ENCODE measurements at places on chromosomes 2 and 18.

DNA sequence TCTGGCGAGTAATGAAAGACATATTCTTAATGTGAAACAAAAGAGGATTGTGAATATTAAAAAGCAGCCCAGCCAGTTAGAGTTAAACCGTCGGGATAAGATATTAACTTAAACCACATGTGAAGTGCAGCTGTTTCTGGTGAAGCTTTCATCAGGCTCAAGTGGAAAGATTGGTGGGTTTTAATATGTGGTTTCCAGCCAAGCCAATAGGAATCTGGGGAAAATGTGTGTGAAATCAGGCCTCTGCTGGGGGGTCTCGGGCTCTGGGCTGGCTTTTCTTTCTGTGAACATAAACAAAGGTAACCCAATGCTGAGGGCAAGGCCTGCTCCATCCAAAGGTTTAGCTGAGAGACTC is 279.6 kb downstream of the SLC4A3 start:
- no peak for DNase-seq

GRCh38 chr18:31162419-31162793 is 250 bp downstream of the DSC1 start:
- no peak for DNase-seq

GRCh38 chr2:229375251-229375650 is 104.2 kb upstream of the PID1 start:
- DNase-seq, result no peak

DNA sequence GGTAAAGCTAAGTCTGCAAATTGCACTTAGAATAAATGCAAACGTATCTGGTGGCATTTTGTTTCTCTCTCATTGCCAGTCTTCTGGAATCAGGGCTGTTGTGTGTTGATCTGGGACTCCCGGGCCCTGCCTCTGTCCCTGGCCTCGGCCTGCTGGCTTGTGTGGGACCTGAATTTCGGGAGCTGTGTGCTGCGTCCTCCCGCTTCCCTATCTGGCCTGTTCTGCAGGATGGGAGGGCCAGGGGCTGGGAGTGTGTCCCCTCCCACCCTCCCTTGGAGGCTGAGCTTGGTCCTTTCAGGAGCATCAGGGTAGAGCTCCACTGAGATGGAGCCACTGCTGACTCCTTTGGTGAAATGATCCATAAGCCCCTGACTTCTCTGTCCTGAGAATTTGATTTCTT is 118.5 kb downstream of the ACKR3 start:
- DNase-seq, result no peak

DNA sequence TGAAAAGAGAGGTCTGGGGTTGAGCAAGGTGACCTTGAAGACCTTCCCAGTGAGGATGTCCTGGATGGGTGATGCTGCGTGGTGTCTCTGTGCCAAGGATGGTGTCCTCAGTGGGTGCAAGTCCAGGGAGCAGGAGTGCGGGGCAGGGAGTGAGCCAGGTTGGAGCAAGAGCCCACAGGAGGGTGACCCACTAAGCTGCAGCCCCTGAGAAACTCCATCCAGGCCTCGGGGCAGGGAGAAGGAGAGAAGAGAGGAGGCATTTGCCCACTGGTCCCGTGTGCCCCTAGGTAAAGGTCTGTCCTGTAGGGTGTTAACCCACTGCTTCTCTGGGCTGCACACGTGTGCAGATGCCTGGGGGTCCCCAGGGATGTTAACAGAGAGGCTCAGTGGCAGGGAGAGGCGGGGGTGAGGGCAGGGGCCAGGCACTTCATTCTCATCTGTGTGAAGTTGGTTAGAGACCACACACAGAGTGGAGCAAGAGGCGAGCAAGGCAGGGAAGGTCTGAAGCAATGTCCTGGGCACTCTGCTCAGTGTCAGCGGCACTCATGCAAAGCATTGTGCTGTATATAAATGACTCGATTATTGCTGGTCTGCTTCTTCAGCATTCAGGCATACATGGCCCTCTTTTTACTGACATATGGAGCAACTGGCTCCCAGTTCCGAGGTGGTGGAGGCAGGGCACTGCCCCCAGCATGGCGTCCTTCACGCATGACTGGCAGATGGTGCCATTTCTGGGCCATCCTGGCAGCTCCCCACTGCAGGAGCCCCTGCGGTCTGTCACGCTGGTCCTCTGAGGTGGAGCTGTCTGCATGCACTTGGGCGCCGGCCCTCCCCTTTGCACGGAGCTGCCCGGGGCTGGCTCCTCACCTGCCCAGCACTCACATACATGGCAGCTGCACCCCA is 117.2 kb upstream of the HS6ST1 start:
- DNase-seq, result no peak

DNA sequence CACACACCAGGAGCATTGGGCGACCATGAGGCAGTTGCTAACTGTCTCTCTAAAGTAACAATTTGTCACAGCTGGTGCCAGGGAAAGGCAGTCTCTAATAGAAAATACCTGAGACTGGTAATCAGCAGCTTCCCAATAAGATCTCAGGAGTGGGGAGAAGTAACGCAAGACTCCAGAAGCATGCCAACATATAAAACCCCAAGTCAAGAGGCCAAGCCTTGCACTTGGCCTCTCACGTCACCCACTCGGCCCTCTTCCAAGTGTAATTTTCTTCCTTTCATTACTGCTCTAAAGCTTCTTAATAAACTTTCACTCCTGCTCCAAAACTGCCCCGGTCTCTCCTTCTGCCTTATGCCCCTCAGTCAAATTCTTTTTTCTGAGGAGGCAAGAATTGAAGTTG is 455.6 kb upstream of the ACVR2A start:
- DNase-seq, result no peak

DNA sequence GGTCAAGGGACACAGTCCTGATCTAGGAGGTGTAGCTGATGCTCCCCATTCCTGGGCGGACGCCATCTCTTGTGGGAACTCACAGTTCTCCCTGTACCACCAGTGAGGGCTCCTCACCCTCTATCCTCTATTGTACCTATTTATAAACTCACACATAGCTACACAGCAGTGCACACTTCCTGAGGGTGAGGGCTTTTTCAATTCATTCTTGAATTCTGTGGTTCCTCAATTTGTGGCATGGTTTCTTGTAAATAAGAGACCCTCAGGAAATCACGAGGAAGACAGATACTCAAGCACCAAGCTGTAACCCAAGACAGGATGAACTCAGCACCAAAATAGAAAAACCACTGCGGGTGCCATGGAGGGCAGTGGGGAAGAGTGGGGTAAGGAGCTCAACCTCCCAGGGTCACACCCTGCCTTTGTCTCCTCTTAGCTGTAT is 245.9 kb upstream of the PXDN start:
- no peak for DNase-seq

DNA sequence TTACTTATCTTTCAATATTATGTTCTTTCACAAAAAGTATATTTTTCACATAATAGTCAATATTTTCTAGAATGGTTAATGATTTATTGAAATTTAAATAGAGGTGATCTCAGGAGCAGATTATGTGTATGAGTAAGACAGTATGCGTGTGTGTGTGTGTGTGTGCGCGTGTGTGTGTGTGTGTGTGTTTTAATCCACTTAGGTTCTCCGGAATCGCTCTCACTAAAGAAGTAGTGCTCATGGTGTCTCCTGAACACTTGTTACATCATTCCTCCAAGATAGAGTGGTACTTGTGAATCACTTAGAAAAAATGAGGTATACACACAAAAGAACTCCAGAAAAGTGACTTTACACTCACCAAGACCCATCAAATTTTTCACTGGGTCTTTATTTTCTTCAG is 91.0 kb upstream of the KCNH7 start:
- no peak for DNase-seq

GRCh38 chr2:38600242-38600891 is 2.4 kb downstream of the HNRNPLL start:
- no peak for DNase-seq

DNA sequence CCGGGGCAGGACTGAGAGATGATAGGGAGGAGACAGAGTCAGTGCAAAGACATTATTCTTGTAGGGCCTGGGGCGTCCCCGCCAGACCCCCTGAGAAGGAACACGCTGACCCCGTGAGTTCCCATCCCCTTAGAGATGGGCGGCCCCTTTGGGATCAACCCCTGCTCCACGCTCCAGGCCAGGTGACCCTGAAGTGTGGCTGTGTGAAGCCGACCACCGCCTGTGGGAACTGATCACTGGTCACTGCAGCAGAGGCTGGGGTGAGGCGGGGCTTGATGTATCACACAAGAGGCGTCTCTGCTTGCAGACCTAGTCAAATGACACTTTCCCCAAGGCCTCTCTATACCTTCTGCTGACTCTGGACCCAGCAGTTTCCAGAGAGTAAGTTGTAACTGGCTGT is 157.4 kb upstream of the TWIST2 start:
- DNase-seq, result no peak

DNA sequence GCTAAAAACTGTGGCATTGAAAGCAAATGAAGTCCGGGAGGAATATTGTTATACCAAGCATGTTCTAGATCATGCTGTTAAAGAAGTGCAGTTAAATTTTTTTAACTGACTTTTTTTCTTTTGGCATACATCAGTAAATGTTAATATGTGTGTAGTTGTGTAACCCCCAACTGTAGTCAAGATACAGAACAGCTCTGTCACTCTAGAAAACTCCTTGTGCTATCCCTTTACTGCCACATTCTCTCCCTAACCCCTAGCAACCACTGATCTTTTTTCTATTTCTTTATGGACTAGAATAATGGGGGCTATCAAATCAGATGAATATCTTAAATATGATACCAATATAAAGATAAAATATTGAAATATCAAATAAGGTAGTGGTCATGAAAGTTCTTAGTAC is 46.4 kb downstream of the LCLAT1 start:
- no peak for DNase-seq

- DNase-seq, result no peak
These were observed 86.9 kb downstream of the LIMS1 start for GRCh38 chr2:108621087-108621559.

DNA sequence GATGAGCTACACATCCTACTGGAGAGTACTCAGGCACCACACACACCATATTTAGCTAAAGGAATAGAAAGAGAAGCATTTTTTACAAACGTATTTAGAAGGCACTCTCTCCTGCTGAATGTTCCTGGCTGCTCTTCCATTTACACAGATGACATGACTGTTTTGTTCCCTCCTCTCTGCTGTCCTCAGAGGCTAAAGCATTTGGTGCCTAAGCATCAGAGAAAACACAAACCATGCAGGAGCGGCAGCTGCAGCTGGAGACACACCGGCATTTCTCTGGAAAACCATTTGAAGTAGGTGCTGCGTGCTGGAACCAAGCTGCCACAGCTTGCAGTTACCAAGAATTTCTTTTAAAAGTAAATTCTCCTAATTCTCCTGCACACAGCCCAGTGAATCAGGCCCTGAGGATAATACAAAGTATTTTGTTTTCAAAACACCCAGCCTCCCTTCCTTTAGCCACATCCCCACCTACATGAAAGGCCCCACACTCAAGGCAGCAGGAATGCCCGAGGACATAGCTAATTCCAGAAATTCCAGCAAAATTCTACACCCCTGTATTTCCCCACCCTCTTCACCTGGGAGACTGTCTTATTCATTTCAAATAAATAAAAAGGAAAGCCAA is 488.9 kb upstream of the SOX11 start:
- no peak for DNase-seq

DNA sequence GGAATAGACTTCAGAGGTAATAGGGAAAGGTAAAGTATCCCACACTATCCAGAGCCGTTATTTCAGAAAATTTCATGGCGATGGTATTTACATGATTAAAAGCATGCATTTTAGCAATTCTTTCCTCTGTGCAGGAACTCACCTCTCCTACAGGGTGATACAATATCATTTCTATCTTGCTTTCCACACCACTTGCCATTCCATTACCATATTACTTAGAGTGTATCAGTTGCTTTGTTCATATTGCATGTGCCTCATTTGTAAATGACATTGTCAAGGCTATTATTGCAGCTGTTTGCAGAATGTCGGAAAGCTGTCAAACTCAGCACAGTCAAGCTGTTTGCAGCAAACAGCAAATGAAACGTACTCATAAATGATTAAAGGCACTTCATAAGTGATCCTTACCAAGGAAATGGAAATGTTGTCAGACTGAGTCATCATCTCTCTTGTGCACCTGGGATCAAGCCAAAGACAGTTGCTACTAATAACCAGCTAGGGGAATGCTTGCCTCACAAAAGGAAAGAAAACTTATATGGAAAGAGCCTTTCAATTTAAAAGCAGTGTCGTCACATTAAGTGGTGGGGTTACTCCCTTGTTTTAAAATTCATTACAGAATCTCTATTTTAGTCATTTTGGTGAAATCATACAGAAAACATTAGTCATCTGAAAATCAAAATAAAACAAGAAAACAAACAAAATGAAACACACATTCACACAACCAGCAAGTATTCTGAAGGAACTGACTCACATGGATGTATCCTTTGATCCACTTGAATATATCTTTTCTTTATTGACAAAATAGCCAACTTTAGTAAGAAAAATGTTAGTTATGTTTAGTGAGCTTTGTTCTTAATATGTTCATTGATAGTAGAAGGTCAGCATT is 1064.1 kb upstream of the CNTNAP5 start:
- no peak for DNase-seq

GRCh38 chr2:179602452-179602851 is 259.0 kb downstream of the ZNF385B start:
- DNase-seq, result no peak

GRCh38 chr2:124822516-124822915 is 797.4 kb downstream of the CNTNAP5 start:
- DNase-seq, result no peak

DNA sequence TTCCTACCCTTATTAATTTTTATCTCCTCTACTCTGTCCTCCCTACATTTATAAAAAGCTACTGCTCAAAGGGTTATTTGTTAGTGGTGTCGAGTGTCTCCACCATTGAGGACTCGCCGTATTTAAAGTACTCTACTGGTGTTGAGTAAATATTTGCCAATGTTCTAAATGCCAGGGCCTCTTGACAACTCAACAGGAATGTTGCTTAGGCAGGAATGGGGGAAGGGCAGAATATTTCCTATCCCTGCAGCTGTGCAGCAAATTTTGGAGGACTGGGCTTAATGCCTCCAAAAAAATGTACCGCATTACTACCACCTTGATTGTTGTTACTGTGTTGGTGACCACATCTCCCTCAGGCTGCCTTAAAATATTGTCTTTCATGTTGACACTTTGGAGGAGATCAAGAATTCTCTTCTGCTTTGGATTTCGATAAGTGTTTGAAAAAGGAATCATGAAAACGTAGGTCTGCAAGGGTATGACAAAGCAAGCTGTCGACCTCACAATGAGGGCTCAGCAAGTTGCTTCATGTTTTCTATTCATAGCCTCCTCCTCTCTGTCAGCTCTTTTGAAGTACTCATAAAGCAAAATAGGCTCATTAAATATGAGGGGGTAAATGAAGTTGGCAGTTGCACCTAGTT is 84.3 kb downstream of the EFEMP1 start:
- no peak for DNase-seq
